T-helper 9 cell (primary cell): ENCODE measurements at places on chromosomes 6 and 20.

DNA sequence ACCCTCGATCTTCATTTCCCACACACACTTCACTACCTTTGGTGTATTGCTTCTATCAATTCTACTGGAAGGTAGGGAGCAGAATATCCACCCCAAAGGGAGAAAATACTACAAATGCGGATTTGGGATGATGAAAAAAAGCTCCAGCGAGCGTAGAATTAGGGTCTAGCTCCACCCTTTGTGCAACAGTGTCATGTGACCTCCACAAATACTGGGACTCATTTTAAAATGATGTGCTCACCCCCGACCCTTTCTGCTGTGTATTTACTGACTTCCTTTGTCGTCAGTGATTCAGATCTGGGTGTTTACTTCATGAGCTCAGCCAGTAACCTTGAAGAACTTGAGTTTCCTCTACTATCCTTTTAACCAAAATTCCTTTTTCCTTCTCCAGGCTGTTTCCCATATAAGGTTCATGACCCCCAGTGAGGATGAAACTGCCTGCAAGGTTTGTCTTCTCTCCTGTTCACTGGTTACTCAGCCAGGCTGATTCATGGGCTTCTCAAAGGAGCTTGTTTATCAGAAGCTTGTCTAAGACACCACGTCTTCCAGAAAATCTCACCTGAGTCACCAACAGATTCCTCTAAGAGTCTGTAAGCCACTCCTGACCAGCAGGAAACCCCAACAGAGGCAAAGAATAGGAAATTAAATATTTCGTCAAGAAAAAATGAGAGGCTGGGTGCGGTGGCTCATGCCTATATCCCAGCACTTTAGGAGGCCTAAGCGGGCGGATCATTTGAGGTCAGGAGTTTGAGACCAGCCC lies 39.6 kb upstream of the PAX1 start:
- DNase-seq: no peak

GRCh38 chr20:58551631-58552030 lies 36.4 kb upstream of the APCDD1L start:
- DNase-seq: no peak

DNA sequence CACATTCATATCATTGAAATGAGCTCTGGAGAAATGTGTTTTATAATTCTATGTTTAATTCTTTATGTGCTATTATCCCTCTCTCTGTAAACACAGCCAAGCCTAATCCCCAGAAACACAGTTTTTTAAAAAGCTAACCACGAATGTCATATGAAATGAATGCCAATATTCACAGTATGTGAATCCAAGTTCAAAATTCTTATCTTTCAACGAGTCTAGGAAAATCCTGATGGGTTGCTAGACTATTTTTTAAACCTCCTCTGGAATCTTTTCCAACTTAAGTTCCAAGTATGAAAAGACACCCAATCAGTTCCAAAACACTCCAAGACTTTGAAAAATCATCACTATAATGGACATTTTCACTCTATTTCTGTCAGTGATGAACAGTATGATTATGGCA lies 689.3 kb downstream of the HACE1 start:
- DNase-seq: no peak

GRCh38 chr20:39225536-39225935 lies 263.4 kb downstream of the DHX35 start:
- DNase-seq: no peak

DNA sequence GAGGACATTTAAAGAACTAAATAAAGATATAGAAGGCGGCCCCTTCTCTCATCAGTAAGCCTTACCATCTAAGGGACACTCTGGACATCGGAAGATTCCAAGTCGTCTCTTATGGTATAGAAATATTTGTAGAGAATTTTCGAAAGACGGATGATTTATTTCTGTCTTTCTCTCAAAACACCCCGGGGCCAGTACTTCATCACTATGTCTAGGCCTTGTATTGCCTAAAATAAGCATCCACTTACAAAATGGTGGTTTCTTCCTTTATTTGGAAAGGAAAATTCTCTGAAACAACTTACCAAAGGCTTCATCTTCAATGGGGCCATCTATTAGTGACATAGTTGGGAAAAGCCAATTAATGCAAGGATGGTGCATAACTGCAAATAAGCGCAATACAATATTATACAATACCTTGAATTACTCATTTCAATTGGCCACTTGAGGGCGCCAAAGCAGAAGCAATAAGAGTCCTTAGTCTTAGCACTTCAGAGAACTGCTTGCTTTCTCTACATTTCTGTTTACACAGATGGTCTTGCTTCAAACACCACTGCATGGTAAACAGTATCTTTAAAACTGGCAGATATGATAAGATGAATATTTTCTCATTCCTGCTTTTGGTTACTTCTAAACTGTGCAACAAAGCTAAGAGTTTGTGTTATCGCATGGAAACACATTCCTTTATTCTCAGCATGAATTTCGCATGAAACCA lies 113.2 kb downstream of the VIP start:
- peak; percentile 58 for DNase-seq

- DNase-seq: no peak
These were observed 29.9 kb downstream of the HS3ST5 start for GRCh38 chr6:114312931-114313330.

GRCh38 chr6:156890627-156891314 lies 113.6 kb downstream of the ARID1B start:
- DNase-seq: no peak

DNA sequence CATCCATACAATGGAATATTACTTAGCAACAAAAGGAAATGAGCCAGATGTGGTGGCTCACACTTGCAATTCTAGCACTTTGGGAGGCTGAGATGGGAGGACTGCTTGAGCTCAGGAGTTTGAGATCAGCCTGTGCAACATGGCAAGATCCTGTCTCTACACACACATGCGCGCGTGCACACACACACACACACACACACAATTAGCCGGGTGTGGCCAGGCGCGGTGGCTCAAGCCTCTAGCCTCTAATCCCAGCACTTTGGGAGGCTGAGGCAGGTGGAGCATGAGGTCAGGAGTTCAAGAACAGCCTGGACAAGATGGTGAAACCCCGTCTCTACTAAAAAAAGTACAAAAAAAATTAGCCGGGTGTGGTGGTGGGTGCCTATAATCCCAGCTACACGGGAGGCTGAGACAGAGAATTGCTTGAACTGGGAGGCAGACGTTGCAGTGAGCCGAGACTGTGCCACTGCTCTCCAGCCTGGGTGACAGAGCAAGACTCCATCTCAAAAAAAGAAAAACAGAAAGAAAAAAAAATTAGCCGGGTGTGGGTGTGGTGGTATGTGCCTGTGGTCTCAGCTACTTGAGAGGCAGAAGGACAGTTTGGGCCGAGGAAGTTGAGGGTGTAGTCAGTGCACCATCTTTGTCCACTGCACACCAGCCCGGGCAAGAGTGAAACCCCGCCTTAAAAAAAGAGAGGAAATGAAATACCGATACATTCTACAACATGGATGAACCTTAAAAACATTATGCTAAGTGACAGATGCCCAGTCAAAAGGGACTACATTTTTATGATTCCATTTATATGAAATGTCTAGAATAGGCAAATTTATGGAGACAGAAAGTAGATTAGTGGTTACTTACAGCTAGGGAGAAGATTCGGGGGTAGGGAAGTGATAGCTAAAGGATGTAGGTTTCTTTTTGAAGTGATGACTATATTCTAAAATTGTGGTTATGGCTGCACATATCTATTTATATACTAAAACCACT lies 52.5 kb downstream of the RBL1 start:
- DNase-seq: no peak

DNA sequence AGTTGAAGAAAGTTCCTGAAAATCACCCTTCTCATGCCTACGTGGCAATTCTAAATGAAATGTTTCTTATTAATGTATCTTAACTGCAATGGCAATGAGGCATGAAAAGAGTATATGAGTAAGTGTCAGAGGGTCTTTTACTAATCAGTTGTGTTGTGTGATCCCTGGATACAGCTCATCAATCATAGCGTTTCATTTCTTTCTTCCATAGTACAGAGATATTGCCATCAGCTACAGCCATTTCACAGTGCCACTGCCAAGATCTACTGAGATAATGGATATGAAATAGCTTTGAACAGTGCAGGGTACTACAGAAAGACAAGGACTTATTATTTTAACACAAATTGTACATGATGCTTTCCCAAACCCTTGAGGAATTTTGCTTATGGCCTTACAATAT lies 450.8 kb downstream of the KHDRBS2 start:
- no peak for DNase-seq

- no peak for DNase-seq
These were observed 31.6 kb downstream of the SPDEF start for GRCh38 chr6:34524499-34524898.

- DNase-seq: no peak
These were observed 192.8 kb downstream of the LY86 start for GRCh38 chr6:6781172-6781872.

DNA sequence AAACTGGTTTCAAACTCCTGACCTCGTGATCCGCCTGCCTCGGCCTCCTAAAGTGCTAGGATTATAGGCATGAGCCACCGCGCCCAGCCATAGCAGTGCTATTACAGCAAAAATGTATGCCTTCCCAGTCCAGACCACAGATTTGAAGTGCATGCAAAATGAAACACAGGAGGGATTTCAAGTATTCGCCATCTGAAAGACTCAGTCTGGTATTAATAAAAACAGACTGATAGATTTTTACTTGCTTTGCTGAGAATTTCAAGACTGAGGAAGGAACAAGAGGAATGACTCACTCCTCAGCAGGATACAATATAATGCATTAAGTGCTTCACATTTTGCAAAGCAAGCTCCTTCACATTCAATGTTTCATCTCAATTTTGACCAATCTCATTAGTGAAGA lies 134.9 kb downstream of the TMEM200A start:
- DNase-seq: no peak

- no peak for DNase-seq
These were observed 62.3 kb downstream of the MAP7 start for GRCh38 chr6:136487759-136488425.
